Stomach (tissue), 19 donors: ENCODE measurements at places on chromosomes 4 and X. TPM values are rescaled to one million over a fixed set of nuclear protein-coding genes. Genes with fewer than 3 reads are reported as not detected.

DNA sequence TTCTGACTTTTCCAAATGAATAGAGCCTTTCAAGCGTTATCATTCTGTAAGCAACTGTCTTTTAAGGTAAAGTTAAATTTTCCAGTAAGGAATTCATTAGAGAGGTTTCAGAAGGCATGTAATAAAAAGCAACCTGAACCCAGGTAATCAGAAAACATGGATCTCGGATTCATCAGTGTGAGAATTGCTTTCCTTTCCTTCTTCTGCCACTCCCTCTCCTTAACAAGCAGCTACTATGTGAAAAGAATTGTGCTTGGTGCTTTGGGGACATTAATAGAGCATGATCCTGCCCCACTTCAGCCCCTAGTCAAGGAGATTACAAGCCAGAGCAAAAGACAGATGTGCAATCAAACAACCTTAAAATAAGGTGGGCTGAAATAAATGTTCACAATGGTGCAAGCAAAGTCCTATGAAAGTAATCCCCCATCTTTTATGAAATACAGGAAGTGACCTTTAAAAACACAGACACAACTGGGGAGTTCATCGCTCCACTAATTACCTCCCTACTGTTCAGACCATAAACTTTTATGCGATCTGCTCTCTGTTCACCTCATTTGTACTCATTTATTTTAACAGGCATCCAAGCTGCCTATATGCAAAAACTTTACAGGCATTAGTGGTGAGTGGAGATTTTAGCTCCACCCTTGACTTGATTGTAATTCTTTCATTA, 122.9 kb upstream of the RASGEF1B start:
- no peaks in the 10 kb centered on the region for H3K27me3 ChIP-seq

- peaks cover 16% of the 10 kb centered on the region for H3K4me1 ChIP-seq
- peak; percentile 12 for DNase-seq
- H3K4me3 ChIP-seq, result peak overlapping the region; percentile 68
- H3K36me3 ChIP-seq, result no peaks in the 10 kb centered on the region
These were observed 206.2 kb downstream of the TENM3 start for GRCh38 chr4:182449186-182449929.

GRCh38 chrX:13719192-13719856, 15.1 kb downstream of the TRAPPC2 start:
- H3K36me3 ChIP-seq, result peaks cover 19% of the 10 kb centered on the region
- DNase-seq, result no peak
- peak overlapping the region; percentile 14 for H3K27ac ChIP-seq
- no peak overlapping the region for H3K4me3 ChIP-seq
- H3K27me3 ChIP-seq, result no peaks in the 10 kb centered on the region

The GPR50 gene
- total RNA-seq, result not detected

The ERCC6L gene
- 1.7 TPM for total RNA-seq

DNA sequence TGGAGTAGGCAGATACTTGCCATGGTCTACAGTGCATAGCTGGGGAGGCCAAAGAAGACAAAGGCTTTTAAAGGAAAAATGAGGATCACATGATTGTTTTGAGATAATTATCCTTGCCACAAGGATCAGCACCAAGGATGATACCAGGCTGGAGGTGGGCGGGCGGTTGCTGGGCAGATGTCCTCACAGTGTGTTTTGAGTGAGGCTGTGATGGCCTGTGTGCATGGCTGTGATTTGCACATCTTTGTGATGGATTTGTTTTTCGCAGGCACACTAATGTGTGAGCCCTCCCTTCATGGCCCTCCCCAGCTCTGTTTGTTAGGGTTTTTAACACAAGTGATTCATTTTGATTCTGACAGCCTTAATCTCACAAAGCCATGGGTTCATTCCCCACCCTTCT, 46.8 kb downstream of the RGS12 start:
- H3K4me3 ChIP-seq, result no peak overlapping the region
- no peak overlapping the region for H3K27ac ChIP-seq
- no peaks in the 10 kb centered on the region for H3K27me3 ChIP-seq
- no peaks in the 10 kb centered on the region for H3K36me3 ChIP-seq

DNA sequence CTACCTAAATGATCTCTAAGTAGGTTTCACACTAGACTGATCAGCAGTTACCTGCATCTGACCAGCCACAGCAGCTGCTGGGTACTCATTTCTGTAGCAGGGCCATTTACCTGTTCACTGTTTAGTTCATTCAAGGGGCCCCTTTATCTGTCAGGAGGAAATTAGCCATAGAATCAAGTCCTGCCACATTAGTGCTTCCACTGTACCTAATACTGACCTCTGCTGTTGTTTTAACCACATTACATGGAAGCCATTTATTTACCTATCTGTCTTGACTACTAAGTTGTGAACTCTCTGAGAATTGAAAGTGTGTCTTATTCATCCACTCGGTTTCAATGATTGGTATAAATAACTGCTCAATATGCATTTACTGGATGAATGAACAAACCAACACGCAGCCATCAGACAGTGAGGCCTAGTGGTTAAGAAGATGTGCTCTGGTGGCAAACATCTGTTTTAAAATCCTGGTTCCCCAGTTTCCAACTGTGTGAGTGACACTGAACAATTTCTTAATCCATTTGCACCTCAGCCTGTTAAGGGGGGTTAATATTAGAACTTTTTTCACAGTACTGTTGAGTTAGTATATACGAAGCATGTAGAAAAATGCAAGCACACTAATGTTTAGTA, 30.0 kb upstream of the ANXA5 start:
- DNase-seq, result no peak
- H3K4me1 ChIP-seq, result no peaks in the 10 kb centered on the region
- H3K36me3 ChIP-seq, result no peaks in the 10 kb centered on the region
- H3K27me3 ChIP-seq, result no peaks in the 10 kb centered on the region
- H3K27ac ChIP-seq, result no peak overlapping the region
- H3K4me3 ChIP-seq, result no peak overlapping the region

- no peaks in the 10 kb centered on the region for H3K27me3 ChIP-seq
- DNase-seq, result no peak
- no peaks in the 10 kb centered on the region for H3K4me1 ChIP-seq
- no peak overlapping the region for H3K27ac ChIP-seq
These were observed 408.2 kb downstream of the SMARCA1 start for GRCh38 chrX:129115104-129115503.

The SPANXN5 gene
- not detected for total RNA-seq

DNA sequence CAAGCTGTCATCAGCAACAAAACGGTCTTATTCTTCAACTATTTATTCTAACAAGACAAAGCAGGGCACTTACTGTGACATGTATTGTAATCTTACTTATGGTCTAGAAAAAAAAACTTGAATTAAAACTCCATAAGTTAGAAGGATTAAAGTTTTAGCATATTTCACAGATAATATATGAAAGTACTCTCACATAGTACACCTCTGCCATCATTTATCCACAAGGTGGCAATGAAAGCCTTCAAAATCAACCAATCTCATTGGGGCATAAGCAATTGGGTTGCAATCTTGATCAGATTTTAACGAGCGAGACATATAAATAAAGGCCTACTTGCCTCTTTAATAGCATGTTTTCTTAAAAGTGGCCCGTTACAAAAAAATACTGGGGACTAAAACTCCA, 1382.9 kb downstream of the FAM133A start:
- no peaks in the 10 kb centered on the region for H3K36me3 ChIP-seq
- no peak for DNase-seq
- no peaks in the 10 kb centered on the region for H3K27me3 ChIP-seq
- no peak overlapping the region for H3K27ac ChIP-seq
- no peaks in the 10 kb centered on the region for H3K4me1 ChIP-seq

- H3K27me3 ChIP-seq, result no peaks in the 10 kb centered on the region
- H3K4me3 ChIP-seq, result no peak overlapping the region
- no peaks in the 10 kb centered on the region for H3K4me1 ChIP-seq
- DNase-seq, result peak; percentile 24
These were observed 40.9 kb upstream of the VEGFC start for GRCh38 chr4:176833400-176834175.

- H3K36me3 ChIP-seq, result no peaks in the 10 kb centered on the region
- no peak overlapping the region for H3K4me3 ChIP-seq
- no peak for DNase-seq
- H3K27me3 ChIP-seq, result peaks cover 33% of the 10 kb centered on the region
These were observed 4.3 kb downstream of the NR0B1 start for GRCh38 chrX:30304866-30305265.

GRCh38 chr4:24730256-24731001, 64.9 kb upstream of the SOD3 start:
- H3K36me3 ChIP-seq, result no peaks in the 10 kb centered on the region
- peak; percentile 29 for DNase-seq
- no peak overlapping the region for H3K4me3 ChIP-seq
- no peaks in the 10 kb centered on the region for H3K27me3 ChIP-seq
- H3K27ac ChIP-seq, result no peak overlapping the region

The HEPH gene
- 13.4 TPM for total RNA-seq

DNA sequence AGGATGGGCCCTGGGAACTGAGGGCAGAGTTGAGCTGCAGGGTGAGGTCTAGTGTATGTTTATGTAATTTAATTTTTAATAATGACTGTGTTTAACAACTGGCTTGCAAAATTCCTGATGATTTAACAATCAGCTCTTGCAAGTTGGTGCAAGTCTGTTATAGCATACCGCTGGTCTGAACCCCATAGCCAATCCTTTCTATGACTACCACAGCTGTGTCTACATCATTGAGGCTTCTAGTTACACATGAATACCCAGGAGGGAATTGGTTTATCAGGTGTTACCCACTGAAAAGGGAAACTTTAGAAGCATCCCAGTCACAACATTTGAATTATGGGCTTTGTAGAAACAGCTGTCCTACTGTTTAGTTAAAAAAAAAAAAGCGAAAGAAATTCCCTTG, 38.3 kb downstream of the SUPT20HL1 start:
- no peaks in the 10 kb centered on the region for H3K4me1 ChIP-seq
- DNase-seq, result peak; percentile 6
- H3K27ac ChIP-seq, result no peak overlapping the region

- no peaks in the 10 kb centered on the region for H3K27me3 ChIP-seq
- H3K4me3 ChIP-seq, result peak overlapping the region; percentile 59
- peak overlapping the region; percentile 47 for H3K27ac ChIP-seq
- H3K4me1 ChIP-seq, result no peaks in the 10 kb centered on the region
These were observed 977 bp downstream of the MAGEE1 start for GRCh38 chrX:76428243-76429130.

GRCh38 chrX:47628982-47629381, 748 bp downstream of the CFP start:
- peak; percentile 23 for DNase-seq
- peaks cover 6% of the 10 kb centered on the region for H3K36me3 ChIP-seq
- H3K27me3 ChIP-seq, result peaks cover 4% of the 10 kb centered on the region
- peak overlapping the region; percentile 16 for H3K4me3 ChIP-seq
- H3K27ac ChIP-seq, result no peak overlapping the region
- no peaks in the 10 kb centered on the region for H3K4me1 ChIP-seq

- H3K27ac ChIP-seq, result no peak overlapping the region
- H3K4me1 ChIP-seq, result no peaks in the 10 kb centered on the region
- no peak overlapping the region for H3K4me3 ChIP-seq
- H3K27me3 ChIP-seq, result peaks cover 30% of the 10 kb centered on the region
- DNase-seq, result no peak
- H3K36me3 ChIP-seq, result no peaks in the 10 kb centered on the region
These were observed 96.3 kb upstream of the NKX1-1 start for GRCh38 chr4:1502501-1502886.

The DIPK2B gene
- 9.3 TPM for total RNA-seq

DNA sequence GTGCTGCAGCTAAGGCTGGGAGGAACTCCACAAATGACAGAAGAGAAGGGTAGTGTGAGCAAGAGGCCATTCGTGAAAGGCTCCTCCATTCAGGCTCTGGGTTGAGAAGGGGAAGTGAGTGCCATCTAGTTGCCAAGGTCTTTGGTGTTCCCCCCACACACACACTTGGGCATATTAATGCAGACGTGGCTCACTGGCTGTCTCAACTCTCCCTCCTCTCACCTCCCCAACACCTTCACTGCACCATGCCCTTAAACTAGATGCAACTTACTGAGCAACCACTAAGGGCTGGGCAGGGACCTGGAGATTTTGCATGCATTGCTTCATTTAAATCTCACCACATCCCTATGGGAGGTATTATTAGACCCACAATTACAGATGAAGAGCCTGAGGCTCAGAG, 8.7 kb downstream of the CLRN2 start:
- no peak overlapping the region for H3K4me3 ChIP-seq
- no peaks in the 10 kb centered on the region for H3K27me3 ChIP-seq
- DNase-seq, result no peak
- H3K36me3 ChIP-seq, result no peaks in the 10 kb centered on the region

DNA sequence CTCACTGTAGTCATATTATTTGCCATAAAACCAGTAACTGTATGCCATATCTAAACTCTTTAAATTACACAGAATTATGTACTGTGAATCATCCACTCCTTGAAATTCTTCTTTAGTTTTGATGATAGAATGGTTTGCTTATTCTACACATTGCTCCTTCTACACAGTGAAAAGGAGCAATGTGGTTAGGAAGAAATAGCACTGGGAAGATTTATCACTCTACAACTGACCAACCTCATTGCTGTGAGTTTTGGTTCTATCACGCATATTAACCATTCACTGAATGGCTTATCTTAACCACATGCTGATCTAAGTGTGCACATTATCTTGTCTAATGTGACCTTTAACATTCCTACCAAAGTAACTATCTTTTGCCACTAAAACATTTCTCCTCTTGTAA, 415.7 kb upstream of the NDST4 start:
- no peaks in the 10 kb centered on the region for H3K4me1 ChIP-seq
- H3K27me3 ChIP-seq, result no peaks in the 10 kb centered on the region
- DNase-seq, result no peak
- no peak overlapping the region for H3K27ac ChIP-seq

DNA sequence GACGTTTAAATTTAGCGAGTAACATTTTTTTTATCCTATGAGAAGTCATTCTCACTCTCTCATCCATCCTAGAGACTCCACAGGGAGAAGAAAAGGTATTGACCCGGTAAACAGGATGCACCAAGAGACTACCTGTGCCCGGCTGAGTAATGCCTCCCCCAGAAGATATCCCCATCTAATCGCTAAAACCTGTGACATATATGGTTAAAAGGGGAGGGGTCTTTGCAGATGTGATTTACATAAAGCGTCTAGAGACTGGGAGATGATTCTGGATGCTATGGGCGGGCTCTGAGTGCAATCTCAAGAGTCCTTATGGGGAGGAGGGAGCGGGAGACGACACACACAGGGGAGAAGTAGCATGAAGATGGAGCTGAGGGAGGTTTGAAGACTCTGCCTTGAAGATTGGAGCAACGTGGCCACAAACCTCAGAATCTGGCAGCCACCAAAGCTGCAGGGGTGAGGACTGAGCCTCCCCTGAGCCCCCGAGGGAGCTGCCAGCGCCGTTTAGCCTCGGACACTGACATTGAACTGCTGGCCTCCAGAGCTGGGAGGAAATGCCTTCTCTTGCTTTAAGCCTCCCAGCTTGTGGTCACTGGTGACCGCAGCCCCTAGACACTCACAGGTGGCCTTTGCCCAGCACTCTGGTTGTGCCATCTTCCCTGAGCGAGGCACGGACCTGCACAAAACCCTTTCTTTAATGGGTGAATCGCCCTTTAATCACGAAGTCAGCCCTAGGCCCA, 11.2 kb downstream of the ABLIM2 start:
- no peaks in the 10 kb centered on the region for H3K36me3 ChIP-seq
- H3K27me3 ChIP-seq, result no peaks in the 10 kb centered on the region

DNA sequence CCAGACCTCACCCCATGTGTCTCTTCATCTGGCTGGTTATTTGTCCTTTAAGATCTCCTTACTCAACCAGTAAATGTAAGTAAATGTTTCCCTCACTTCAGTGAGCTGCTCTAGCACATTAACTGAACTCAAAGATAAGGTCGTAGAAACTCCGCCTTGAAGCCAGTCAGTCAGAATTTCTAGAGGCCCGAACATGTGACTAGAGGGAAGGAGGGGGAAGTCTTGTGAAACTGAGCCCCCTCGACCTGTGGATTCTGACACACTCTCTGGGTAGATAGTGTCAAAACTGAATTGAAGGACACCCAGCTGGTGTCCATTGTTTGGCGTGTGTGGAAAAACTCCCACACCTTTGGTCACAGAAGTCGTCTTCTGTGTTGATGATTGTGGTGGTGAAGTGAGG, 933.9 kb downstream of the ADGRL3 start:
- no peaks in the 10 kb centered on the region for H3K27me3 ChIP-seq
- peaks cover 8% of the 10 kb centered on the region for H3K4me1 ChIP-seq
- no peak for DNase-seq
- no peak overlapping the region for H3K27ac ChIP-seq
- no peak overlapping the region for H3K4me3 ChIP-seq
